Activated T-helper 2 cell treated with anti-CD3 and anti-CD28 coated beads, Interferon-gamma antibody, Interleukin-2, Interleukin-4, amounts not matched to agents 10 μg/mL and 5 μg/mL and 100 μg/mL, durations not matched to agents 14 hours and 24 hours and 36 hours (primary cell): ENCODE measurements at places on chromosomes 13 and 19. TPM values are rescaled to one million over a fixed set of nuclear protein-coding genes. Genes with fewer than 3 reads are reported as not detected.

GRCh38 chr13:28258417-28258816 lies 120.1 kb downstream of the PAN3 start:
- DNase-seq = no peak

- DNase-seq = no peak
Measured at GRCh38 chr13:24916464-24916863, 152.5 kb downstream of the RNF17 start.

GRCh38 chr13:104253063-104253680 lies 1187.0 kb upstream of the SLC10A2 start:
- no peak for DNase-seq

GRCh38 chr19:19502281-19502680 lies 13.1 kb downstream of the TSSK6 start:
- DNase-seq = no peak

DNA sequence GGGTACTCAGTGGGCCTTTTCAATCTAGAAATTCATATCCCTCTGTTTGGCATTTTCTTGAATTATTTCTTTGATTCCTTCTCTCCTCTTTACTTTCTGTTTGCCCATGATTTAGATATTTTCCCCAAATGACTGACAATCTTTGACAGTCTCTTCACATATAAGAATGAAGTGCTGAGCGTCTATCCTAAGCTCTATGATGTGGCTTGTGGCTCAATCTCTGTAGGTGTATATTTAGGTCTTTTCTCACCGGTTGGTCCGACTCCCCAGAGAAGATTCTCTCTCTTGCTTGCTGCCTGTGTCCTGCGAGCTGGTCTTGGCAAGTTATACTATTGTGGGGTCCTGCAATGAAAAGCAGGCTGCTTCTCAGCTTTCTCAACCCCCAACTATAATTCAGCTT lies 29.0 kb downstream of the FLT3 start:
- DNase-seq = no peak

- DNase-seq = no peak
Measured at GRCh38 chr13:27487776-27488175, 37.4 kb upstream of the MTIF3 start.

DNA sequence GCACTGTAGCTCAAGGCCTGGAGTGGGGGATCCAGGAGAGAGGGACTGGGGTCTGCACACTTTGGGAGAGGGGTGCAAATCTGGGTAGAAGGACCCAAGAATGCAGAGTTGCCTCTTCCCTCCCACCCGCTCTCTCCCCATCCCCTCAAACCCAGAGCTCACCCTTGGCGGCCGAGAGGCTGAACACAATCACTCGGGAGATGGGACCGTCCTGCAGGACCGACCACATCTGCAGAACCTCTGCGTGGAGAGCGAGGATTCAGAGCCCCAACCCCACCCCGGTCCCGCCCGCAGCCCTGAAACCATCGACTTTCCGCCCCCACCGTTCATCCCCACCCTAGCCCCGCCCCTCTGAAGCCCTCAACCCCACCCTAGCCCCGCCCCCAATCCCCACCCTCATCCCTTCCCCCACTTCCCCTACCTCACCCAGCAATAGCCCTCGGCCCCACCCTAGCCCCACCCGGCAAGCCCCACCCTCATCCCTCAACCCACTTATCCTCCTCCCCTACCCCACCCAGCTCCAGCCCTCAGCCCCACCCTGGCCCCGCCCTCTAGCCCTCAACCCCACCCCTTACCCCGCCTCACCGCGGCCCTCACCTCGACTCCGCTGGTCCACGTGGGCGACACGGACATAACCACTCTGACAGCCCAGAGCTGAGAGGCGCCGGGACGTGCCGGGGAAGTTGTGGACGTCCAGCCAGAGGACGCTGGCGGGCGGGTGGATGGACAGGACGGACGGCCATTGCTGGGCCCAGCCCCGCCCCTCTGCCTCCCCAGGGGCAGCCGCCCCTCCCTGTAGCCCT lies 4.1 kb downstream of the KPTN start:
- no peak for DNase-seq

CGB2 gene
- total RNA-seq = 0.28 TPM in 1 of 2 replicates, not detected in the other

MTUS2 gene
- total RNA-seq = not detected in 2 replicates

OR7C1 gene
- not detected in 2 replicates for total RNA-seq
